Effector CD4-positive, alpha-beta T cell (primary cell): ENCODE measurements at places on chromosomes 13 and 19.

GRCh38 chr19:29551774-29552173, 26.0 kb downstream of the VSTM2B start:
- DNase-seq = no peak

DNA sequence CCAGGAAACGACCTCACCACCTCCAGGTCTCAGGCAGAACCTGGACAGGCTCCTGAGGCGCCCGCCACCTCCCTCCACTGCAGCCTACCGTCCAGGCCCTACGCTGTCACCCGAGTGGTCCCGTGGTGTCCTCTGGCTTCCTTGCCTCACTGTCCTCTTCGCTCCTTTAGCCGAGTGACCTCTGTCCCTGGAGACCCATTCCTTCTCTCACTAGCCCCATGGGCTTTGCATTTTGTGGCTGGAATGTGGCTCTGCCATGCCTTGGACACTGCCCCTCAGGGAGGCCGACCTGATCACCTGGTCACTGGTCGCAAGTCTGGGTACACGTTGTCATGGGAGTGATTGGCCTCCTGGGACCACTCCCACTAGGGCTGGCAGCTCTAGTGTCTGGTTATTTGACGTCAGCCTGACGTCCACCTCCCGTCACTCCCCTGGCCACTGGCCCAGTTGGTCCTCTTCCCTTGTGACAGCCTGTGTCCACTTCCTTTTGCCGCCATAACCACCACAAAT, 17.9 kb downstream of the SLC25A42 start:
- DNase-seq = no peak

- DNase-seq = no peak
Measured at GRCh38 chr13:44425815-44426078, 52.1 kb downstream of the SERP2 start.

GRCh38 chr13:58620176-58620575, 988.6 kb downstream of the PCDH17 start:
- DNase-seq = no peak

DNA sequence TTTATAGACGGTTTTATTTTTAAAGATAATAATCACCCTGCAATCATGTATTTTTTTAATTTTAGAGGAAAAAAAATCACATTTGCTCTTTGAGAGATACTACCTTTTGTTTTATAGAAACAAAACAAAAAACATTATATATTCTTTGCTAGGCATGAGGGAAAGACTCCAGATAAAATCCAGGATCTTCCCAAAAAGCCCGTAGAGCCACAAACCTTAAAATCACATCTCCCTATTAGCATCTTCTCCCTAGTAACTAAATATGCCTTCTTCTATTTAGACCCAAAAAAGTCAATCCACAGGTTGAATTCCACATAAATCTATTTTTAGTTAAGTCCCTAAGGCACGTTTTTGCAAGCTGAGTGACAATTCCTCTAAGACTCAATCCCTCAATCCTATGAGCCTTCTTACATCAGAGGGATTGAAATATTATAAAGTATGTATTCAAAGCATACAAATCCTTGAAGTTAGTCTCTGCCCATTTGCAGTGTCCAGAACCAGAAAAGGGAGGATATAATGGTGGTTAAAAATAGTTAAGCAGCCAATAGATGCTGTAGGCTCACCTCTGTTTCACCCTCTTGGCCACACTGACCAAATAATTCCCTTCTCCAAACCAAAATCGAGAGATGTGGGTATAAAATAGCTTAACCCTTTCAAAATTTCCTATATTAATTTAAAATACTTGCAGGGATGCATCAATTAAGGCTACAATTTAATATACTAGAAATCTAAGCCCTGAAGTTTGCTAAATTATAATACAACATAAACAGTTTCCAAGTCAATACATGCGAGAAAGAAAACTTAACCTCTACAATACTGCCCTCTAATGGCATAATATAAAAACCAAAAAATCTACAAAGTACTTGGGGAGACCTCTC, 64.0 kb downstream of the SERP2 start:
- no peak for DNase-seq

DNA sequence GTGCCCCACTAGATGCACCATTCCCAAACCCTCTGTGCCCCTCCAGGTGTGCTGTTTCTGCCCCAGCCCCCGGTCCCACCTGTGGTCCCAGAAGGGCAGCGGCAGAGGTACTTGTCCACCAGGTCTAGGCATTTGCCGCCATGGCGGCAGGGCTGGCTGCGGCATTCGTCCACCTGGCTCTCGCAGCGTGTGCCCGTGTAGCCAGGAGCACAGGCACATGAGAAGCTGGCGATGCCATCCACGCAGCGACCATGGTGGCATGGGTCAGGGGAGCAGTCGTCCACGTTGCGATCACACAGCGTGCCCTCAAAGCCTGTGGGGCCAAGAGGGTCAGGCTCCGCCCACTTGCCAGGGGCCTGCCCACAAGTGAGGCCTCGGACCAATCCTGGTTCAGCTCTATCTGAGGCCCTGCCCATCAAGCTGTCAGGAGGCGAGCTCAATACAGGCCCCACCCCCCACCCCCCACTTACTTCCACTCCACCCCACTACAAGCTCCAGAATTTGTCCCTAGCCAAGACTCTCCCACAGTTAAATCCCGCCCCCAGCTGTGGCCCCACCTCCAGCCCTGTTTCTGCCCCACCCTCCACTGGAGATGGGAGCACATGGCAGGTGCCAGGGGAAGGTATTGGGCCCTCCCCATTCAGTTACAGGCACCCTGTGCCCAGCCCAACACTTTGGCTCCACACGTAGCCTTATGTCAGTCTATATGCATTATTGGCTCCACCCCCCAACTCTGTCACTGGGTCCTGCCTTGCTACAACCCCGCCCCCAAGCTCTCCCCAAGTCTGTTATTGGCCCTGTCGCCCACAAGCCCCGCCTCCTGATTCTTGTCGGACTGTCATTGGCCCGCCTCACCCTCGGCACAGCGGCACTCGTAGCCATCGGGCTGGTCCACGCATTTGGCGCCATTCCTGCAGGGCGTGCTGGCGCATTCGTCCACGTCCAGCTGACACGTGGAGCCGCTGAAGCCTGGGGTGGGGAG, 13.5 kb downstream of the NOTCH3 start:
- DNase-seq = no peak

GRCh38 chr19:18697680-18698079, 14.2 kb downstream of the CRTC1 start:
- DNase-seq = no peak

GRCh38 chr13:111323549-111323948, 3.1 kb downstream of the TEX29 start:
- no peak for DNase-seq

DNA sequence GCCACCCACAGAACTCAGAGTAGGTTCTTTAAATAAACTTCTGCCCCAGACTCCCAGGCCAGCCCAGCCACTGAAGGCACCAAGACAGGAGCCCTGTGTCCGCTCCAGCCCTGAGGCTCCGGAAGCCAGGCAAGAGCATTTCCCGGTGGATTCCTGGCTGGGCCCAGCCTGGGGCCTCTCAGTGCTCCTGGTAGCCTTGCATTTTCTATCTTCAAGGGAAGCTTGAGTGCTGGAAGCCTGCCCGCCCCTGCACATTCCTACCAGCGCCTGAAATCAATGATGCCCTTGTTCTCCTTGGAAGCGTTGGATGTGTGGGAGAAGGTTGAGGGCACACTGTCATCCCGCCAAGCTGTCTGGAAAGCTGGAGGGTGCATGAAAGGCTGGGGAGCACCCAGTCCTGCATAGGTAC, 70.3 kb downstream of the ALOX5AP start:
- no peak for DNase-seq

DNA sequence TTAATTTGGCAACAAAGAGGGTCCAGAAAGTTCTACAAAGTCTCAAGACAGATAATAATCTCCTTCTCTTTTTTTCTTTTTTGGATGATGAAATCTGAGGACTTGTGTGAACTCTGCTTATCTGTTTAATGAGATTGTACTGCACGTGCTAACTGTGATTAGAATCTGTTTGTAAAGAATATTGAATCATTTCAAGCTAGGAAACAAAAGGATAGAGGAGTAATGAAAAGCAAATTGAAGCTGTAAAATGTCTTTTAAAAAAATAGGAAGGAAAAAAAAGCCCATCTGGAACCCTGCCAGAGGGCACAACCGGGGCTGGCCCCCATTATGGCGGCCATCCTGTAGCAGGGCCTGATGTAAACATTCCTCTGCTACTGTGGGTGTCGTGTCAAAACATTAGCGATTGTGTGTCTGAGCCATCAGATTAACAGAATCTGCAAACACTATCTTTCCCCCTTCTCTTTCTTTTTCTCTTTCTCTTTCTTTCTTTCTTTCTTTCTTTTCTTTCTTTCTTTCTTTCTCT, 83.0 kb downstream of the FLT1 start:
- DNase-seq = no peak

GRCh38 chr19:5692723-5693194, 2.7 kb downstream of the RPL36 start:
- DNase-seq = no peak

DNA sequence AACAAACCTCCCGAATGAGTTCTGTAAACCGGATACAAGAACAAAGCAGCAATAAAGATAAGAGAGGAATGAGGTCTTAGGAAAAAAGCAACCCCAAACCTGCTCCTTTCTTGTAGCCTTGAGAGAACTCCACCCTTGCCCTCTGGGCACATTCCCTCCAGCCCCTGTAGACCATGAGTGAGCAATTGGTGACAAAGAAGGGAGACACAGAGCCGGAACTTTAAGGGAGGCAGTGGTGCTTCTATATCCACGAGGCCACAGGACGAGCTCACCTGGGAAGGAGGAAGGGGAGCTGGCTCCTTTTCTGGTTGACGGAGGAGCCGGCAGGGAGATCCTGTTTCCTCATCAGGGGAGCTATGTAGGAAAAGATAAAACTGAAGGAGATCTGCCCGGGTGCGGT, 13.0 kb downstream of the BRME1 start:
- DNase-seq = no peak

GRCh38 chr19:32599736-32600157, 18.8 kb downstream of the PDCD5 start:
- DNase-seq = peak; percentile 37

GRCh38 chr13:100211016-100211710, 122.3 kb downstream of the PCCA start:
- no peak for DNase-seq

DNA sequence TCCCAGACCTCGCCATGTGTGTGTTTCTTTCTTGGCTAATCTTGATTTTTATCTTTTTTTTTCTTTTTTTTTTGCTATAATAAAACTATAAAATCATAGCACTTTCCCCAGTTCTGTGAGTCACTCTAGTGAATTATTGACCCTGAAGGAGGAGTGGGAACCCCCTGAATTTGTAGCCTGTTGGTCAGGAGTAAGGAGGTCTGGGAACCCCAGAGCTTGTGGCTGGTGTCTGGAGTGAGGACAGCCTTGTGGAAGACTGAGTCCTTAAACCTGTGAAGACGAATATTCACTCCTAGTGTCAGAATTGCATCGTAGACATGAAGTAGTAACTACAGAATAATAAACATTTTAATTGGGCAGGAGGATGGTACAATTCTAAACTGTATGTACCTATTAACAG, 7.4 kb downstream of the EID2B start:
- DNase-seq = no peak

DNA sequence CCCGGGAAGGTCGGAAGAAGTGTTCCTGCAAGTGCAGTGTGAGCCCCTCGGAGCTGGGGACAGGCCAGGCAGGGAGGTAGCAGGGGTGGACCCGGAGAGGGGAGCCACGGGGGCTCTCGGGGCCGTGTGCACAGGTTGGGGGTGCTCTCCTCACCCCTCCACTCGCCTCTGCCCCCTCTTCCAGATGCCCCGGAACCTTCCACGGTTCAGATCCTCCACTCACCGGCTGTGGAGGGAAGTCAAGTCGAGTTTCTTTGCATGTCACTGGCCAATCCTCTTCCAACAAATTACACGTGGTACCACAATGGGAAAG, 9.0 kb downstream of the CD22 start:
- no peak for DNase-seq

DNA sequence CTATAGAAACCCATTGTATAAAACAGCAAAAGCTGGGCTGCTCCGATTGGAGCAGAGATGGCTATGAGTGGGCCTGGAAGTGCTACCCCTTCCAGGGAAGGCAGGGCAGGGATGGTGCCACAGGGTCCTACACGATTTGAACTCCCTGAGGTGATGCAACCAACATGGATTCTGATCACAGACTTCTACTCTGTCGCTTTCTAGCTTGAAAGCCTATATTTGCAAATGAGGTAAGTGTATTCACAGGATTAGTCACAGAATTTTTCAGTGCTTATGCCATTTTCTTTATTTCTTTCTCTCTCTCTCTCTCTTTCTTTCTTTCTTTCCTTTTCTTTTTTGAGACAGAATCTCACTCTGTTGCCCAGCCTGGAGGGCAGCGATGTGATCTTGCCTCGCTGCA, 179.0 kb downstream of the SPRY2 start:
- no peak for DNase-seq

DNA sequence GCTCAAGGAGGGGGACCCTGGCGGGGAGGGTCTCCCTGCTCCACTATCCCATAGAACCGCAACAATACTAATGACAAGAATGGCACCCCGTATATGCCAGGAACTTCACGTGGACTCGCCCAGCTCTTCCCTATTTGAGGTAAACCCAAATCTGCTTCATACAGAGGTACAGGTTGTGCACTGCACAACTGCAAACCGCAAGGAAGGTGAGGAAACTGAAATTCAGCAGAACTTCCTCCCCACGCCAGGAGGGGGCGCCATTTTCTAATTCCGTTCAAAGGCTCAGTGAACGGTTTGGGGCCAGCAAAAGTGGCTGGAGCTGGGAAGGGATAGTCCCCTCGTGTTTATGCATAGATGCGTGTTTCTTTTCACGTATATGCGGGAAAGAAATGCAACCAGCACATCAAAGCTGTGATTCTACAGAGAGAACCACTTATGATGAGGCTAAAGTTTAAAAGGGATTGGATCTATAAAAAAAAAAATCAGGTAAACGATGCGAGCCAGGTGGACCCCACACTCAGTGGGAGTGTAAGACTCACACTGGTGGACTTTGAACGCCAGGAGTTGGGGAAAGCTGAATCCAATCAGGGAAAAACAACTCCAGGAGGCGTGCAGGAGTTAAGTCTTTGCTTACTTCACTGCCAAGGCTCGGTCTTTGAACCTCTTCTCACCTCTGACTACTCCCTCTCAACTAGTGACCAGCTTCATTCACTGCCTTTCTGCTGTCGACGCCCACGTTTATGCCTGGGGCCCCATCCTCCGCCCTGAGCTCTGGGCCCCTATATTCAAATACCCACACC, 20.3 kb downstream of the C19orf81 start:
- DNase-seq = no peak

GRCh38 chr13:43848001-43848649, 31.4 kb downstream of the CCDC122 start:
- DNase-seq = no peak

DNA sequence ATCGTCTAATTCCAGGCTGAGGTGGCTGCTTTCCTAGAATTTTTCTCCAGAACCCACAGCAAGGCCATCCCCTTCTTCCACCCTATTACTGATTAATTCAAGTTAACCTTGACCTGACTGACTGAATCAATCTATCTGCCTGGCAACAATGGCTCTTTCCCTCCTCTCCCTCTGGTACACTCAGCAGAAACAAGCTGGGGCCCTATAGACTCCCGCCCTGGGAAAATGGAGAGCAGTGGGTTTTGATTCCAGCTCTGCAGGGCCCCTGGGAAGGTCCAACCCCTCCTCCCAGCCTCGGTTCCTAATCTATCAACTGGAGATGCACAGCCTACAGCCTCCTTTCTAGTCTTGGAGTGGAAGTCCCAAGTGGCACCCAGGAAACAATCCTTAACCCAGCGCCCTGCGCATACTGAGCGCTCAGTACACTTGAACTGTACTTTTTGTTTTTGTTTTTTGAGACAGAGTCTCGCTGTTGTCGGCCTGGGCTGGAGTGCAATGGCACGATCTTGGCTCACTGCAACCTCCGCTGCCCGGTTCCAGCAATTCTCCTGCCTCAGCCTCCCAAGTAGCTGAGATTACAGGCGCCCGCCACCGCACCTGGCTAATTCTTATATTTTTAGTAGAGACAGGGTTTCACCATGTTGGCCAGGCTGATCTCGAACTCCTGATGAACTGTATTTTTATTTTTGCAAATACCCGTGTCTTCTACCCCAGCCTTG, 5.2 kb upstream of the C3 start:
- DNase-seq = no peak
